ENCODE measurements at places on chromosomes 6 and 20.
A peak's percentile ranks its signal among the peaks of the same experiment; 100 is the strongest.

DNA sequence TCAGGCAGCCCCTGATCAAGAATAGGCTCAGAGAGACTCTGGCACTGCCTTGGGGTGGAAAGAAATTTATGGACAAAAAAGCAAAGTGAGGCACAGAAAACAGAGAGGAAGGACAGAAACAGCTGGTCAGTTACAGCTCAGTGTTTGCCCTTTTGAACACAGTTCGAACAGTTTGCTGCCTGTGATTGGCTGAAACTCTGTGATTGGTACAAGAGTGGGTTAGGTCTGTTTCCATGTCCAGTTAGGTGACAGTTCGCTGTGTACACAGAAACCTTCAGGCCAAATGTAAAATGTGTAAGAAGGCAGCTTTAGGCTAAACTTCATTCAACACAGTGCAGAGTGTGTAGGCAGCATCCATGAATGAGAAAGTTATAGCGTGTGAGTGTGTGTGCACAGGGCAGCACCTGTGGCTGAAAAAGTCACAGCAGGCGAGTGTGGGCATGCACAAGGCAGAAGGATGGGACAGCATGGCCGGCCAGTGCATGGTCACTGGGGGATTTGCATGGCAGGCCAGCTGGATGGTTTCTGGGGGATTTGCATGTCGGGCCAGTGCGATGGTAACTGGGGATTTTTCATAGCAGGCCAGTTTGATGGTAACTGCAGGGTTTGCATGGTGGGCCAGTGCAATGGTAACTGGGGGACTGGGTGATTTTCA is 75.4 kb upstream of the FRMD1 start:
- no peak for DNase-seq

- no peak for DNase-seq
Measured at GRCh38 chr6:43722920-43723545, 35.4 kb upstream of the MRPS18A start.

GRCh38 chr20:57596998-57597939 is 23.0 kb downstream of the ZBP1 start:
- no peak for DNase-seq

- DNase-seq = no peak
Measured at GRCh38 chr6:506920-507622, 115.5 kb downstream of the IRF4 start.

DNA sequence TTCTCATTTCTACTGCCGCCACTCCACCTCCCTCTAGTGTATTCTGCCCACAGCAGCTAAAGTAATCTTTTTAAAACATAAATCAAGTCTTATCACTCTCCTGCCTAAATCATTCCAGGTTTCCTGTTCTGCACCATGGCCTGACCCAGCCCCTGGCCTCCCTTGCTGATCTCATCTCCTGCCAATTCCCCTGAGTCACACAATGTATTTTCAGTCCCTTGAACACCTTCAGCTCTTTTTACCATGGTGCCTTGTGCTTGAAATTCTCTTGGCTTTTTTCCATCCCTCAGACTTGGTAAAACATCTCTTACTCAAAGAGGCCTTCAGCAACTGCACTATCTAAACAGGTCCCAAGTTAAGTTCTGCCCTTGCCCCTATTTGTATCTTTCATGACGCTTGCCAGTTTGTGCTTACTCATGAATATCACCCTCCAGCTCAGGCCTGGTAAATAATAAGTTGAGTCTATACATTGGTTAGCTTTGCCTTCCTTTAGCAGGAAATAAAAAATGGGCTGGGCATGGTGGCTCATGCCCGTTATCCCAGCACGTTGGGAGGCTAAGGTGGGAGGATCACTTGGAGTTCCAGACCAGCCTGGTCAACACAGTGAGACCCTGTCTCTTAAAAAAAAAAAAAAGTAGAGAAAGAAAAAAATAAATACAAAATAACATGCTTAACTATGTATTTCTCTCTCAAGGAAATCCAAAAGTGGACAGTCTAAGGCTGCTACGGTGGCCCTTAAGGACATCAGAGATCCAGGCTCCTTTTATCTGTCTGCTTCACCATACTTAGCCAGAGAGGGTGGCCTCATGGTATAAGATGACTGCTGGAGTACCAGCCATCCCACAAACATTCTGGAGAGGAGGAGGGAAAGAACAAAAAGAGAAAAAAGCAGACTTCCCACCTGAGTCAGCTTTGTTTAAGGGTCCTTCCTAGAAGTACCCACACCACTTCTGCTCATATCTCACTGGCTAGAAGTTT is 62.2 kb downstream of the ARFGEF2 start:
- no peak for DNase-seq

DNA sequence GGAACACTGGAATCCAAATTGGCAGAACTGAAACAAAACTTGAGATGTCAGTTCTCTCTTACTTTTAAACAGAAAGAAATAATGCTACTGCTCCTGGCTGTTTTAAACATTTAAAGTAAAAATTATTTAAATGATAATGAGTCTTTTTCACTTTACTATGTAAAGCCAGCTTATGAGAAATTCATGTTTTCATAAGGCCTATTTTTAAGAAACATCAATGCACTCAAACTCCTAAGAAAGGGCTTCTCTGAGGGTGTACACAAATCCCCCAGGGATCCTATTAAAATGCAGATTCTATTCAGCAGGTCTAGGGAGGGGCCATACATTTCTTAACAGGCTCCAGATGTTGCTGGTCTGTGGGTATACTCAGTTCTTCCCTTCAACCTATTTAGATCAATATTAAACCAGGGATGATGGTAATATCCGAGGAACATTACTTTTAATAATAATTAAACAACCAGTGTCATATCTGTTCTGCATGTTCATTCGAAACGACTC is 2.3 kb downstream of the FERMT1 start:
- DNase-seq = no peak

DNA sequence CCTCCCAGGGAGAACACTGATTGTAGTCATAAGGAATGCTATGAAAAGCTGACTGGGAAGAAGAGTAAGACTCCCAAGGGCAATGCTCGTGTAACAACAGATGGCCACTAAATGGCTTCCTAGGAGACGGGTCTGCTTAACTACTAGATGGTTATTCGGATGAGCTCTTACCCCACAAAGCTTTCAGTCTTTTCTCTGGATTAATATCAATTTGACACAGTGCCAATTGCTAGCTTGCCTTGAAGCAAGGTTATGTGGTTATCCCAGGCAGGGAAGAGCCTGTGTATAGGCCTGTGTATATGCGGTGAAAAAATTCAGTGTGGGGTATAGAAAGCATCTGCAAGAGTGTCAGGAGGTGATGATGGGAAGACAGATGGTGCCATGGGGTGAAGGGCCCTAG is 86.4 kb upstream of the NOX3 start:
- no peak for DNase-seq

- no peak for DNase-seq
Measured at GRCh38 chr6:69019832-69020231, 384.8 kb downstream of the ADGRB3 start.

- DNase-seq = peak; percentile 67
Measured at GRCh38 chr6:26520237-26520849, 17.8 kb upstream of the HMGN4 start.

DNA sequence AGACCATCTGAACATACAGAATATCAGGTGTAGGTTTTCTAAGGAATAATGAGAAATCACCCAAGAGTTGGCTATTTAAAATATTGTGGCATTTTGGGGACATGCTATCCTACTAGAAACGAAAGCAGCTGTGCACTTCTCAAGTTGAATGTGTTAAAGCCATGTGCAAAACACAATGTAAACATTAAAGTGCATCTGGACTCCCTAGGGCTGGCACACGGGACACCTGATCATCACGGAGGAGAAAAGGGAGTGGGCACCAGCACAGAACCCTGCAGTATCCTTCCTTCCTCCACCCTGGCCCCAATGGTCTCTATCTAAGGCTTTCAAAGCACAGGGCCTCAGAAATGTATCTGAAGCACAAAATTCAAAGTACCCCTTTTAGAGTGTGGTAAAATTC is 94.3 kb downstream of the INSM1 start:
- no peak for DNase-seq

DNA sequence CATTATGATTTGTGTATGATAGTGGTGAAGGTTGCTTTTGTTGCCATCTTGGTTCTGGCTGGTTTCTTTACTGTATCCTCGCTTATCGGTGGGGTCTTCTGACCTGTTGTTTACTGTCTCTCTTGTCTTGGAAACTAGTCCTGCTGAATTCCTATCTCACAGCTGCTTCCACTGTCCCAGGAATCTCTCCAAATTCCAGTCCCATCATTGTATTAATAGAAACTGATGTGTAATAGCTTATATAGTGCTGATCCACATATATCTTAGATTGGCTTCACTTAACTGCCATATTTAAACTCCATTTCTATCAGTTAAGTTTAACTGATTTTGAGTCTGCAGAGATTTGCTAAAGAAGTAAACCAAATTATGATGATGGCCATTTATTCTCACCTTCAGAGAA is 5.9 kb downstream of the GTF2H5 start:
- no peak for DNase-seq

DNA sequence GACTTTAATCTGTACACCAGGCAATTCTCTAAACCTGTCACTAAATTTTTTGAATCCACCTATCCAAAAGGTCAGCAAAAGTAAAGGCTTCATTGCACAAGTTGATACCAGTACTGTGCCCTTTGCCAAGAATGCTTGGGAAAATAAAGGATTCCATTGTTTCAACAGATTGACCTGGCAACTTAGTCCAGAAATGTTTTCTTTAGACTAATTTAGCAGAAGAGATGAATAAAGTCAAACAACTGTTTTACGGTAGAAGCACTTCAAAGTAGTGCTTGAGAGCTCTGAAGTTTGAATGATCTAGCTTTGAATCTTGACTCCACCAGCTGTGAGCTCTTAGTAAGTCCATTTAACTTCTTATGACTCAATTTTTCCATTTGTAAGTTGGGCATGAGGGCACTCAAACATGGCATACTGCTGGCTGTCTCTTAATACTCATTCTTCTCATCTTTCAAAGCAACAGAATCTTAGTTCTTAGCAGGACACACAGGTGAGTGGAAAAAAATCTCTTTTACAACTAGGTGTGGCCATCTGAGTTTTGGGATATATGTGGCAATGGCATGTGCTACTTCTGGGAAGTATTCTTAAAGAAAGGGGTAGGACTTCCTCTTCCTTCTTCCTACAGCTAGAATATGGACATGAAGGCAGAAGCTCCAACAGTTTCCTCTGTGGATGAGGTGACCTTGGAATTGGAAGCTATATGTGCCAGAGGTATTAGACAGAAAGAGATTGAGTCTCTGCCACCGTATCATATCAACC is 55.9 kb upstream of the LOC128125822 start:
- no peak for DNase-seq

DNA sequence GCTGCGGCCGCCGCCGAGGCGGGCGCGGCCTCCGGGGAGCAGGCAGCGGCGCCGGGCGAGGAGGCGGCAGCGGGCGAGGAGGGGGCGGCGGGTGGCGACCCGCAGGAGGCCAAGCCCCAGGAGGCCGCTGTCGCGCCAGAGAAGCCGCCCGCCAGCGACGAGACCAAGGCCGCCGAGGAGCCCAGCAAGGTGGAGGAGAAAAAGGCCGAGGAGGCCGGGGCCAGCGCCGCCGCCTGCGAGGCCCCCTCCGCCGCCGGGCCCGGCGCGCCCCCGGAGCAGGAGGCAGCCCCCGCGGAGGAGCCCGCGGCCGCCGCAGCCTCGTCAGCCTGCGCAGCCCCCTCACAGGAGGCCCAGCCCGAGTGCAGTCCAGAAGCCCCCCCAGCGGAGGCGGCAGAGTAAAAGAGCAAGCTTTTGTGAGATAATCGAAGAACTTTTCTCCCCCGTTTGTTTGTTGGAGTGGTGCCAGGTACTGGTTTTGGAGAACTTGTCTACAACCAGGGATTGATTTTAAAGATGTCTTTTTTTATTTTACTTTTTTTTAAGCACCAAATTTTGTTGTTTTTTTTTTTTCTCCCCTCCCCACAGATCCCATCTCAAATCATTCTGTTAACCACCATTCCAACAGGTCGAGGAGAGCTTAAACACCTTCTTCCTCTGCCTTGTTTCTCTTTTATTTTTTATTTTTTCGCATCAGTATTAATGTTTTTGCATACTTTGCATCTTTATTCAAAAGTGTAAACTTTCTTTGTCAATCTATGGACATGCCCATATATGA is 3.2 kb downstream of the MARCKS start:
- no peak for DNase-seq

- DNase-seq = no peak
Measured at GRCh38 chr6:89859744-89860143, 30.1 kb downstream of the CASP8AP2 start.

DNA sequence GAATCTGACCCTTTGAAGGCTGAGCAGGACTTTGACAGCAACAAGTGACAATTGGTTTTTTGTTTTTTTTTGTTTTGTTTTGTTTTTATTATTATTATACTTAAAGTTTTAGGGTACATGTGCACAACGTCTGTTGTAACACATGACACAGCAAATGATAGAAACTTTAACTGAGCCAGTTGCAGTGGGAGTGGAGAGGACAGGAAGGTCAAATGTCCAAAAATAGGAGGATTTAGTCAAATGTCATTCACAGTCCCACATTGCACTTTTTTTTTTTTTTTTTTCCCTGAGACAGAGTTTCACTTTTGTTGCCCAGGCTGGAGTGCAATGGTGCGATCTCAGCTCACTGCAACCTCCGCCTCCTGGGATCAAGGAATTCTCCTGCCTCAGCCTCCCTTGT is 223.0 kb downstream of the HIVEP2 start:
- no peak for DNase-seq

- DNase-seq = no peak
Measured at GRCh38 chr6:151379933-151380847, 11.2 kb downstream of the ZBTB2 start.

DNA sequence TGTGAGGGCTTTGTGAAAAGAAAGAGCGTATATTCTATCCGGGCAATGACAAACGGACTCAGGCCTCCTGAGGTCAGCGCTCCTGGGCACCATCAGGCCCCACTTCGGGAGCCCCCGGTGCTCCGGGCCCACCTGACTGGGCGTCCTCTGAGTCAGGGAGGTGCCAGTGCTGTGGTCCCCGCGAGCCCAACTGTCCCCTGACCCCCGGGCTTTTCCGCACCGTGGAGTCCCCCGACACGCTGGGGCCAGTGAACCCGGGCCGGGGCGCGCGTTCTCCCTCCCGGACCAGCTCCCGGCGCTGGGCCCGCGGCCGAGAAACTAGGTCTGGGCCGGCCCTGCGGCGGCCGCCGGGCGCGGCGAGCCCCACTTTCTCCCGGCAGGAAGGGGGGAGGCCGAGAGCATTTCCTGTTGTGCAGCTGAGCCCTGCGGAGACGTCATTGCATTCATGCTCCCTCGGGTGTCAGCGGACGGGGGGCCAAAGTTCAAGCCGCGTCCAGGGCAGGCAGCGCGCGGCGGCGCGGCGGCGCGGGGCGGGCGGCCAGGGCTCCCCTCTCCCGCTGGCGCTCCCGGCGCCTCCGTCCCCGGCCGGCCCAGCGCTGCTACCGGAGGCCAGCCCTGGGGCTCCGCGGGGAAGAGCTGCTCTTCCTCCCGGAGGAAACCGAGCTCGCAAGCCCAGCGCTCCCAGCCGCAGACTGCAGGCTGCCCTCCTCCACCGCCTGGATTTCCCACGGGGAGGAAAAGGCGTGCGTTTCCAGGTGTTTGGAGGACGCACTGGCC is 18.3 kb downstream of the HIVEP2 start:
- DNase-seq = peak; percentile 77

- no peak for DNase-seq
Measured at GRCh38 chr20:20181322-20181721, 129.0 kb downstream of the CFAP61 start.

Data from left kidney (tissue), 8 donors.